ENCODE measurements at places on chromosomes 11 and 22.

GRCh38 chr11:66228521-66228920, 39.9 kb upstream of the RAB1B start:
- no peak for DNase-seq

- DNase-seq, result no peak
Measured at GRCh38 chr11:115706626-115707135, 202.5 kb upstream of the CADM1 start.

- no peak for DNase-seq
Measured at GRCh38 chr22:46958658-46959057, 196.2 kb downstream of the TBC1D22A start.

GRCh38 chr11:75911459-75911858, 96.4 kb downstream of the UVRAG start:
- no peak for DNase-seq

GRCh38 chr11:100637706-100638105, 49.4 kb upstream of the ARHGAP42 start:
- DNase-seq, result no peak

DNA sequence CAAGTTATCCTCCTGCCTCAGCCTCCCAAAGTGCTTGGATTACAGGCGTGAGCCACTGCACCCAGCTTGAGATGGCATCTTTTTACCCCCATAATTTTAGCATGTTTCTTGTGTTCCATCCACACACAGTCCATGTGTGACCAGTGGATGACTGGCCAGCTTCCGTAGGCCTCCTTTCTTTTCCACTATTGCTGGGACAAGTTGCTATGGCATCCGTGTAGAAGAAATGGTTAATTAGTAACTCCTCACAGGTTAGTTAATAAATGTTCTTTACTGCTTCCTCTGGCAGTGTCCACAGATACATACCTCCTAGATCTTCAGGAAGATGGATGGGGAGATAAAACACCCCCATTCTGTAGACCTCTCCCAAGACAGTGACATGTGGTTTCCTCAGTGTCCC, 154.3 kb upstream of the RASSF10 start:
- DNase-seq, result no peak

DNA sequence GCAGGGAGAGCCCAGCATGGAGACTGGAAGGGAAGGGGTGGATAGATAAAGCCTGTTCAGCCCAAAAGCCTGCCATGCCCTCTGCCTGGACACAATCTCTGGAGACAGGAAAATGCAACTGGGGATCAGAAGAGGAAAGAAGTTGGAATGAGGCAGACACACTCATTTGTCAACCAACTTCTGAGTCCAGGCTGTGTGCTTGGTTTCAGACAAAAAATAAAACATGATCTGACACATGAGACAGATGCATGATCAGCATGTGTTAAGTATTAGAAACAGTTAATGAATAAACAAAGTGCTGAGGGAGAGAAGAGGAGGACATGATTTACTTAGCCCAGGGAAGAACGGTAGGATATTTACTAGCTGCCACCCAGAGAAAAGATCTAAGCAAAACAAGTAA, 839 bp downstream of the LRRN4CL start:
- no peak for DNase-seq

- DNase-seq, result no peak
Measured at GRCh38 chr11:79661373-79661772, 220.5 kb upstream of the TENM4 start.

DNA sequence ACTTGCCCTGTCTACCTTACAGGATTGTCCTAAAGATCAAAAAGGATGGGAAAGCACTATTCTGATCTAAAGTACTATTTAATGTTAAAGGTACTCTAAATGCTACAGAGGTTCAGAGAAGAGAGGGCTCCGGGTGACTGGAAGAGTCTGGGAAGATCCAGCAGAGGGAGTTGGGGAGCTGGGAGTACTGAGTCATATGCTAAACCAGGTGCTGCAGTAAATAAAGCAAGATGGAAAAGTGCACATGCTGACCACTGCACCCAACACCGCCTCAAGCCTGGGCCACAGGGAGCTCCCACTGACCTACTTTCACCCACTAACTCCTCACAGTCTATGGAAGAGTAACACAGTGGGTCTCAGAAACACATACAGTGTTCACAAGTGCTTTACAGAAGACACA, 49.3 kb downstream of the WT1 start:
- DNase-seq, result peak; percentile 8

DNA sequence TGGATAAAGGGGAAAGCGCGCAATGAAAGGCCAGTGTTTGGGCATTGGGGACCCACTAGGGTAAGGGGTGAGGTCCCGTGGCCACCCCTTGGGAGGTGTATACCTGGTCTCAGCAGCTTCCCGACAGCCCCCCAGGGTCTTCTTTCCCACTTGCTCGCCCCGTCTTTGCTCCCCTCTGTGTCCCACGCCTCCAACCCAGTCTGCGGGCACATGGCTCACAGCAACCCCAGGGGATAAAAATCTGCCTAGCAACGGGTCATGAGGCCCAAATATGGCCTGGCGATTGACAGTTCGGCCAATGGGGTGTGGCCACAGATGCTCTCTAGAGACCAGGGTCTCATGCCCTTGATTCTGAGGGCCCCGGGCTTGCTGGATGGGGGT, 41.6 kb downstream of the AHNAK start:
- no peak for DNase-seq

DNA sequence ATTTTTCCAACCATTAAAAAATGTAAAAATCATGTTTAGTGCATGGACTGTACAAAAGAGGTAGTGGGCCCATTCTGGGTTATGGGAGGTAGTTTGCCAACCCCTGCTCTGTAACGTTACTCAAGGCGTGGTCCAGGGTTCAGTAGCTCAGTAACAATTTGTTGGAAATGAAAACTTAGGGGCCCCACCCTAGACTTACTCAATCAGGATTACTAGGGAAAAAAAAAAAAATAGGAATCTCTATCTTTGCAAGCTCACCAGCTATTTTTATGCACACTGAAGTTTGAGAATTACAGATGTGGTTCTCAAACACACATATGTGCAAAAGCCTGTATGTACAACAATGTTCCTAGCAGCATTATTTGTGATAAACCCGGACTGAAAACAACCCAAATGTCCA, 17.3 kb upstream of the LMO2 start:
- no peak for DNase-seq

DNA sequence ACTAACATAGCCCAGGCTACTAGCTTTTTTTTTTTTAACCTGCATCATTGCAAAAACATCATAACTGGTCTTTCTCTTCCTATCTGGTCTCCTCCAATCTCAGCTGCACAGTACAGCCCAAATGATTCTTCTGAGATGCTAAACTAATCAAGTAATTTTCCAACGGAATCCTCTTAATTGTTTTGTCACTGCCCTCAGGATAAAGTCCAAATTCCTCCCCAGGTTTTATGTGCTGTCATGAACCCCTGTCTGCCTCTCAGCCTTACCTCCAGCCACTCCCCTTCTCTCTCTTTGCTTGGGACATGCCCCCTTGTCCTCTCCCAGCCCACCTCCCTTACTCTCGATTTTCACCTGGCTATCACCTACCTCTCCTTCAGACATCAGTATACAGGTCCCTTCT, 12.5 kb downstream of the APBB1 start:
- no peak for DNase-seq

DNA sequence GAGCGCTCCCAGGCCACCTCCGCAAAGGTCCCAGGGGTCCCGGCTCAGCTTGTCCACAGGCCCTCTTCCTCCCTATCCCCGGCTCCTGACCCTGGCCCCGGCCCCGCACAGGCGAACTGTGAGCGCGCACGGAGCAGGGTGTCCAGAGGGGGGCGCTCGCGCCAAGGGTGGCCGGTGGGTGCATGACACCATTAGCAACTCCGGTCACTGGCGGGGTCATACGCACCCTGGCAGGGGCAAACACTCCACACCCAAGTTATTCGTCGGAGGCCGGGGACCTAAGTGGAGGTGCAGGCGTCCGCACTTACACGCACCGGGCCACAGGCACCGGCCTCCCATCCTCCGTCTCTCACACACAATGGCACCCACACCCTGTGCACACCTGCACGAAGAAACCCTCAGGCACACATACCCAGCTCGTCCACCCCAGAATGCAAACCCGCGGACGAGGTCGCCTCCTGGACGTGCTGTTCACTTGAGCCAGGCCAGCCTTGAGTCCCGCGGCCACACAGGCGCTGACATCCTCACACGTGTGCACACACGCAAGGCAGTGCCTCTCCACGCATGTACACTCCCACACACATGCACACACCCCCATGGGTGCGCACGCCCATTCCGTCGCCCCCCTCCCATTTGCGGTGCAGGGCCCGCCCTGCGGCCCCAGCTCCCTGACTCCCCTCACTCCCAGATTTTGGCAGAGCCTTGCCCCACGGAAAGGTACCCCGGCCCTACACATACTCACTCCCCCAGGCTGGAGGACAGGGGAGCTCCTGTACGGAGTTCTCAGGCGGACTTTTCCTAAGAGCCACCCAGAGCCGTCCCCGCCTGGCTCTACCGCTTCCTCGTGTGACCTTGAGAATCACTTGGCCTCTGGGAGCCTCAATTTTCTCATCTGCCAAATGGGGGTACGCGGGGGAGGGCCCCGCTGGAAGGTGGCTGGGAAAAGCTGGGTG, at the start of gene RASGRP2:
TSS of gene RASGRP2 (minus strand) at position 552 of the 953 bp plus-strand sequence. CDS start 1,276 bp downstream, outside the sequence.
- peak; percentile 50 for DNase-seq

DNA sequence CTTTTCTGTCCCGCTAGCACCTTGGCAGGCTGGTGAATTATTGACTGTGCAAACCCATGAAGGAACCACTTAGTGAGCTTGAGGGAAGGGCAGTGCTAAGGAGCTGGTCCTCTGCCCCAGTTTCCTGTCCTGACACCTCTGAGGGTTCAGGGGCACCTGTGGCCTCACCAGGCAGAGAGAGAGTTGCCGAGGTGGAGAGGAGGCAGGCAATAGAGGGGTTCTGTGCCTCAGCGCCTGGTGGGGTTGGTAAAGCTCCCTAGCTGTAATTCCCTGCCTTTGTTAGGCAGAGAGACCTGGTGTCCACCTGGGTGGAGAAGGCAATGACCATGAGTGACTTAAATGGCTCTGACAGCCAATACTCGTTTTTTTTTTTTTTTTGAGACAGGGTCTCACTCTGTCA, 36.3 kb downstream of the YWHAH start:
- no peak for DNase-seq

DNA sequence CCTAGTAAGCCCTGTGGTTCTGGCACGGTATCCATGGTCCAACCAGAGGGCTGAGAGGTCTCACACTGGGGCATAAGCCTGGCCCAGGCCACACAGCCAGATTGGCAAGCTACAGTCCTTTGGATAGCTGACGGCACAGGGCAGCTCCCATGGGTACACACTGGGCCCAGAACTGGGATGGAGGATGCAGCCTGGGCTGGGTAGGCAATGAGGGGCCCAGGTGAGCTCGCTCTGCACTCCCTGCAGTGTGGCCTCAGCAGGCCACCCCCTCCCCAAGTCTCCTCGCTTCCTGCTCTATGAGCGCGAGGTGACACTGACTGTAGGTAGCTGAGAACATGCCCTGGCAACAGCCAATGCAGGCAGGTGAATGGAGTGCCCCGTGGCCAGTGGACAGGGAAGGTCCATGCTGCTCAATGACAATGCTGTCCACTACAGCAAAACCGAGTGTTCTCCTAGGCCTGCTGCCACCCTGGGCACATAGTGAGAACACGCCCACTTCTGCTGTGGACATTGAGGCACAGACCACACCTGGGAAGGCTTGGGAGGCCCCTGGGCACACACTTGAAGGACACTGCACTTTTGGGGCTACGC, 3.8 kb downstream of the ARVCF start:
- DNase-seq, result no peak

DNA sequence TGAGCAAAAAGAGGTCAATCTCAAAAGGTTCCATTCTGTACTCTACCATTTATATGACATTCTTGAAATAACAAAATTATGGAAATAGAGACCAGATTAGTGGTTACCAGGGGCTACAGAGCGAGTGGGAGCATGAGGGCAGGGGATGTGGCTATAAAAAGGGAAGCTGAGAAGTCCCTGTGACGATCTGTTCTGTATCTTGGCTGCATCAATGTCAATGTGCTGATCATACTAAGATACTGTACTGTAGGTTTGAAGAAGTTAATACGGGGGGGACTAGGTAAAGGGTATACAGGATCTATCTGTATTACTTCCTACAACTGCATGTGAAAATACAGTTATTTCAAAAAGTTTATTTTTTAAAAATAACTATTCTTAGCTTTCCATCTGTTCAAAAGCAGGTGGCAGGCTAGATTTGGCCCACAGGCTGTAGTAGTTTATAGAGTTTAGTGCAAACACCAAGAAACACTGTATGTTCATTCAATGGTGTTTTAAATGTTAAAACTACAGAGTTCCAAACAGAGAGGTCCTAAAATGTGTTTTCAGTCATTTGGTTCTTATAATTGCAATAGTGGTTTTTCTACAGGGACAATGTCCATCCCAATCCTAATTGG, 78.2 kb downstream of the SMCO4 start:
- no peak for DNase-seq

DNA sequence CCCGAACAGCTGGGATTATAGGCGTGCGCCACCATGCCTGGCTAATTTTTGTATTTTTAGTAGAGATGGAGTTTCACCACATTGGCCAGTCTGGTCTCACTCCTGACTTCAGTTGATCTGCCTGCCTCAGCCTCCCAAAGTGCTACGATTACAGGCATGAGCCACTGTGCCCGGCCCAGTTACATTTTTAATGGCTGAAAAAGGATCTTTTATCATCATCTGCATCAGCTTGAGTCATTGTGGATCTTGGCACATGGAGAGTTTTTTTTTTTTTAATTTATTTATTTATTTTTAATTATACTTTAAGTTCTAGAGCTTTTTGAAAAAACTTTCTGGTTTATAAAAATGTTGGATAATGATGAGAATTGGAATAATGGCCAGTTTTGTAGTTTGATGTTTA, 8.6 kb downstream of the IGHMBP2 start:
- no peak for DNase-seq

DNA sequence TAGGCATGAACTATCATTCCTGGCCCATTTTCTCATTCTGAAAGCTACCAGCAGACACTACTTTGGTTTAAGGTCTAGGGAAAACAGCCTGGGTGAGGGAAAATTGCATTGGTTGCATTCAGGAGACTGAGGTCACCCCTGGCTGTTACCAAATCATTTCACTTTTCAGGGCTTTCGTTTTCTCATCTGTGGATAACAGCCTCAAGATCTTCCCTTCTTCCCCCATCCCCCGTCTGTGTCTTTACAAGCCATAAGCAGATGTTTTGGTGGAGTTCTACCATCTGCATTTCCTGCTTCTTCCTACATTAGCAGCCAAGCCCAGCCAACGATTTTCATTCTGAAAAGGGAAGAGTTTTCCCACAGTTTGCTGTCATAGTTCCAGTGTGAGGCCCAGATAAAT, 130.4 kb downstream of the HIPK3 start:
- DNase-seq, result no peak

DNA sequence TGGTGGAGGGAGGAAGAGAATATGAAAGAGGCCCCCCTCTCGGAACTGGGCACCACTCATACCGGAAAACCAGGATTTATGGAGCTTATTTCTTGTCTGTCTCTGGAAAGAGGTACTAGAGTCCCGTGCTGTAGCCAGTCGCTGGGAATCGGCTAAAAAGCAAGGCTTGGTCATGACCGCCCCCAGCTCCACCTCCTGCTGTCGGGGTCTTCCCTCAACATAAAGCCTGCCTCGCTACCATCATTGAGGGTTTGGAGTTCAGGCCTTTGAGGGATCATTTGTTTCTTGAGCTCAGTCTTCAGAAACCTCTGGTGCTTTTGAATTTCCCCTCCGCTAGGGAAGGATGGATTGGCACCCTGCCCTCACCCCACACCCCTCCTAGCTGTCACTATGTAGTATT, 97.1 kb downstream of the TSPAN18 start:
- no peak for DNase-seq
